Effector memory CD8-positive, alpha-beta T cell (primary cell): ENCODE measurements at places on chromosomes 1 and 21.

DNA sequence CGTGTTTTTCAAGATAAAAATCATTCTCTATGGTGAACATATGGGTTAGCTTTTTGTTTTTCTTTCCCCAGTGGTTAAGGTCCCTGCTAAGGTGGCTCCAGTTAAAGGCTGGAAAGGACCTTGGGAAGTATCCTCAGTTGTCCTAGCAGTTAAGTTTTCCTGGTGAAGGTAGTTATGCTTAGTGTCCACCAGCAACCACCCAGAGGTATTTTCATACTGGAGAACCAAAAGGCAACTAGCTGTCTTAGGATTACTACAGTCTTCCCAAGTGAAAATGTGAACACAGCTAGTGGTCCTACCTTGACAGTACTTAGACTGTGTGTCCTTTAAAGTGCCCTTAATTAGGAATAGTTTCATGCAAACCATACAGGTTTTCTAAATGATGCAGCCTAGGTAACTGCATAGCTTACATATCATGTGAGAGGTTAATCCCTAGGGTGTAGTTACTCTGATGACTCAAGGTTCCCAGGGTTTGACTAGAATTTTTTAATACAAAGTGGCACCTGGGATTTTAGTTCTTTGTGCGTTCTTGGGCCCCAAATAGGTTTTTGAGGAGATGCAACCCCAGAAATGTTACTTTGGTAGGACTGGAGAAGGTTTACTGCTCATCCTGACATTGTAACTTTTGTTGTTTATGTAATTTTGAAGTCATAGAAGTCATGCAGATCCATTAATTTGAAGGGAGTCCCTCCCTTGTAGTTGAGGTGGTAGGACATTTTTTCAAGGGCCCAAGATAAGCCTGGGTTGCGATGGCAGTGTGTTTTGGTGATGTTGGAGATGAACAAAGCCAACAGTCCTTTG is 36.5 kb downstream of the YY1AP1 start:
- DNase-seq: no peak

- no peak for DNase-seq
Observed at GRCh38 chr21:40047993-40048730, 180.9 kb downstream of the PCP4 start.

DNA sequence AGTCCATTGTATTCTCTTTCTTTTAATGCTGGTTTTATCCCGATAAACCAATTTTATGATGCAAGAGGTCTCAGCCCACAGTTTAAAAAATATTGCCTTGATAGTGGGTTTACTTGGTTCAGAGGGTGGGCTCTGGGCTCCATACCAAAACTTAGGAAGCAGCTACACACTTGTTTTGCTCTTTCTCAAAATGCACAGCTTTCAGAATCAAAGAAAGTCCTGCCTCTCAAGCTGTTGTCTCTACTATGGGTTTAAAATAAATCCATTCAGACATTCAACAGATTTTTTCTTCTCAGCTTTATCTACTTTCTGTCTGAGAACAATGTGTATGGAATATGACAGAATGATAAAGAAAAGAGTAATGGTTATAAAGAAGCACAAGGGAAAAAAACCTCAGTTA is 14.8 kb upstream of the HHAT start:
- DNase-seq: no peak

GRCh38 chr1:97277891-97278654 is 556.5 kb downstream of the PTBP2 start:
- no peak for DNase-seq

DNA sequence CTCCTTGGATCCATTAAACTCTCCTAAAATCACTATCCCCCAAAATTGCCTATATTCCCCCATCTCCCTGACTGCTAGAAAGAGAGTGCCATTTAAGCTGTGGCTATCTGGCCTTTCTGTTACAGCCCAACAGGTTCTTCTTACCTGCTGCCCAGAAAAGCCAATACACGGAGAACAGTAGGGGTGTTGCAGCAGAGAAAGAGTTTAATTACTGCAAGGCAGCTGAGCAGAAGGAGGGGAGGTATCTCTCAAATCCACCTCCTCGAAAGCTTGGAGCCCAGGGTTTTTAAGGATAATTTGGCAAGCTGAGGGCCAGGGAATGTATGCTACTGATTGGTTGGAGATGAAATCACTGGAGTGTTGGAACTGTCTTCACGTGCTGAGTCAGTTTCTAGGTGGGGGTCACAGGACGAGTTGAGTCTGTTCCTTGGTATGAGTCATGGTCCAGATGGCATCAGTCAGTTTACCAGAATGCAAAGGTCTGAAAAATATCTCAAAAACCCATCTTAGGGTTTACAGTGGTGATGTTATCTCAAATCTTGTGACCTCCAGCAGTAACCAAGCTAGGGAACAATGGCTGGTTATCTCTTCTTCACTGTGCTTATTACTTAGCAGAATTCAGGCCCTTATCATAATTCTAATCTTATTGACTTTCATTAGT is 89.8 kb downstream of the SMYD3 start:
- no peak for DNase-seq

DNA sequence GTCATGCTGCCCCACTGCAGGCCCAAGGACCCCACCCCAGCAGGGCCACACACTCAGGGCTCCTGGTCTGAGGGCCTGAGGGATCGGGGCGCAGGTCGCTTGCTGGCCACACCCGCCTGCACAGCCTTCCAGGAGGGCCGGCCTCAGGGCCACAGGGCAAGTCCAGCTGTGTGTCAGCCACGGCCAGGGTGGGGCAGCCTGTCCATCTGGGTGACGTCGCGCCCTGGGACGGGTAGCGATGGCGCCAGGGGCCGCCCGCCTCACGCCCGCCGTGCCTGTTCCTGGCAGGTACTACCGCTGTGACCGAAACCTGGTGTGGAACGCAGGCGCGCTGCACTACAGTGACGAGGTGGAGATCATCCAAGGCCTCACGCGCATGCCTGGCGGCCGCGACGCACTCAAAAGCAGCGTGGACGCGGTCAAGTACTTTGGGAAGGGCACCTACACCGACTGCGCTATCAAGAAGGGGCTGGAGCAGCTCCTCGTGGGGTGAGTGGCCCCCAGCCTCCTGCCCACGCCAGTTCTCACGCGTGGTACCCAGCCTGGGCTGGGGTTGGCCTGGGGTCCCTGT is 2.5 kb downstream of the COL6A1 start:
- DNase-seq: no peak

- DNase-seq: no peak
Observed at GRCh38 chr1:21706151-21706835, 37.1 kb upstream of the RAP1GAP start.

GRCh38 chr1:150622303-150622975 is 7.0 kb downstream of the ENSA start:
- no peak for DNase-seq

DNA sequence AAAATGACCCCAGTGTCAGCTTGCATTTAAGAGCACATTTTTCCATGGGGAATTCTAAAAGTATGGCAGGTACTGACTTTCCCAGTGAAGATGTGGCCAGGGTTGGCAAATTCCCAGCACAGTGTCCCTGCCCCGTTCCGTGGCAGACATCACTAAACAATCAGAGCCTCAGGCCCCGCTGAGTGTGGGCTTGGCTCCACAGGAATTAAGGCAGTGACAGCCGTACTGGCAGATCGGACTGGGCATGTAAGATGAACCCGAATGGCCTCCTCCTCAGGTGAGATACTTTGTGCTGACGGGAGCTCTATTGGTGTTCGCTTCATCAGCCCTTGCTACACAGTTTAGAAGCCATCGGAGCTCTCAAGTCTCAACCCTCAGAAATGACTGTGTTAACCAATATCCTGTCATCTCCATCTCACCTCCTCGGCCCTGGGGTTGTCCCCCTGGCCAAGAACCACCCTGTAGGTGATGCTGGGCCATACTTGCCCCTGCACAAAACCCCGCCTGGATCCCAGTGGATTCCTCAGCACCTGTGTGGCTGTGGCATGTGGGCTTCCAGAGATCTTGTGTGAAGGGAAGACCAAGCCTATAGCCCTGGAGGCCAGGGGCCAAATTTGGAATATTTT is 29.0 kb upstream of the ABCG1 start:
- DNase-seq: peak; percentile 33
